ENCODE measurements at places on chromosomes 3 and 15. TPM values are rescaled to one million over a fixed set of nuclear protein-coding genes. Genes with fewer than 3 reads are reported as not detected.

Gene CCDC39
- total RNA-seq, result not detected

Gene APOD
- total RNA-seq, result not detected

Gene SPATA12
- 1.9 TPM for total RNA-seq

Gene FEZF2
- total RNA-seq, result 1.9 TPM

Gene KBTBD12
- total RNA-seq, result 7.2 TPM

Gene POLQ
- total RNA-seq, result 2.4 TPM

Gene TMCO5A
- total RNA-seq, result 5.3 TPM

Gene ARL14
- 1.9 TPM for total RNA-seq

Gene NRROS
- total RNA-seq, result 0.96 TPM

Gene BAHD1
- 5.8 TPM for total RNA-seq

- no peak for DNase-seq
These were observed 6.1 kb upstream of the SLC25A38 start for GRCh38 chr3:39376959-39377634.

DNA sequence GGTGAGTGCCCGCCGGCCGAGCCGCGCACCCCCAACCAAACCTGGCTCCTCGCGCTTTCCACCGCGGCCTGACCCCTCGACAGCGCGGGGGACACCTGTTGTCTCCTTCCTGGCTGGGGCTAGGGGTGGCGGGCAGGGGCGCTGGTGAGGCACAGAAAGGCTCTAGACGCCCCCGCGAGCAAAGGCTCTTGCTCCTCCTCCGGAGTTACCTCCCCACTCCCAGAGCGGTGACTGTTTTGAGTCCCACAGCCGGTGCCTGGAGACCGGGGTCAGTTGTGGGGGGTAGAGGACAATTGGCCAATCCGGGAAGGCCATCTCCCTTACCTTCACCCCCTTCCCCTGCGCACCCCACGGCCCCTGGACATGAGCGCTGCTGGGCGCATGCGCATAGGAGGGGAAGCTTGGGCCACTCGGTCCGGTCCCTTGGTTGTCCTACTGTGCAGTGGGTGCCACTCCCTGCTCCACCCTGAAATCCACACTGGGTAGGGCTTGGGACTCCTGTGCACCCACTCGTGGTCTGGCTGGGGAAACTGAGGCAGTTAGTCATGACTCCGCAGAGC, 554 bp downstream of the CHST13 start:
- DNase-seq, result no peak

DNA sequence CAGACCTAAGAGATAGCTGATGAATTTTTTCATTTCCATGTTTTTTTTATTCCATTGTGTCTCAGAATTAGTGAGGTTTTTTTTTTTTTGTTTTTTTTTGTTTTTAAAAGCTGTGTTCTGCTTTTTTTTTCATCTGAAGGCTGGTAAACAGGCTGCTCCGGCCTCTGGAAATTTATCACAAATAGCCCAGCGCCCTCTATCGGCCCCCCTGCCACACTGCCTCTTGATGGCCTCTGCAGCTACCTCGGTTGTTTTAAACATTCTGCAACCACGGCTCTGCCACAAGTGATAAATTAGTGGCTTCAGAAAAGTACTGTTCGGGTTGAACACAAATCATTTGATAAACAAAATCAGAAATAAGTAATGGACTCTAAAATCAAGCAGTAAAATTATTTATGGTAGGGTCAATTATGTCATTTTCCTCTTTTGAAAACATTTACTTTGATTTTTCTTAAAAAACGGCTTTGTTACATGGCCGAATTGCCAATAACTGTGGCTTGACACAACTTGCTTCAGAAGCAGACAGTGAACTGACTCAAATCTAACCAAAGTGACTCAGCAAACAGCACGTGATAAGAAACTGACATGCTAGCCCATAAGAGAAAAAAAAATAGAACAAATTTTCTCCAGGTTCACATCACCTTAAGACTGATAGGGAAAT, 87.8 kb downstream of the RSL24D1 start:
- peak; percentile 76 for DNase-seq

DNA sequence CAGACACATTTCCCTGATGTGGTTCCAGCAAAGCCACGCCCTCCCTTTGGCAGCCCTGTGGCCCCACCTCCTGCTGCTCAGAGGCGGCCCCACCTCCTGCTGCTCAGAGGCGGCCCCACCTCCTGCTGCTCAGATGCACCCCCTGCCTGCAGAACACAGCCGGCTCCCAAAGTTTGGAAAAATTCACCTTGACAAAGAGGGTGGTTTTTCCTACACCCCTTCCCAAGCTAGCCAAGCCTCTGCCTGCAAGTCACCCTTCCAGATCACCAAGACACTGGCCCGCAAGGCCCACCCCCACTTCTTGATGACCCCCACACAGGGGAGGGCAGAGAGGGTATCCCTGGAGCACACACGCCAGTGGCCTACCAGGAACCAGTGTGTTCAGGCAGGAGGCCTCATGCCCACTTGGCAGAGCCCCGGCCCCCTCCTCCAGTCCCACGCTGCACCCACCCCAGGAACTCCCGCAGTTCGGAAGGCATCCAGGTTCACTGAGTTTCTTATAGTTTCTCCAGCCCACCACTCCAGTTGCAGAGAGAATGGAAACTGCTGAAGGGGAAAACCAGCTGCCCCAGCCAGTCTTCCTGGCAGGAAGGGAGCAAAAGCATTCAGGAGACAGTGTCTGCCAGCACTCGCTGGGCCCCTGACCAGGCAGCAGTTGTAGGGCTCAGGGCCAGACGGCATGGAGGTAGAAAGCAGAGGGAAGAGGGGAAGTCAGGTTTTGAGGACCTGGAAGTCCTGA, 2.3 kb upstream of the HAPLN3 start:
- DNase-seq, result peak; percentile 87

DNA sequence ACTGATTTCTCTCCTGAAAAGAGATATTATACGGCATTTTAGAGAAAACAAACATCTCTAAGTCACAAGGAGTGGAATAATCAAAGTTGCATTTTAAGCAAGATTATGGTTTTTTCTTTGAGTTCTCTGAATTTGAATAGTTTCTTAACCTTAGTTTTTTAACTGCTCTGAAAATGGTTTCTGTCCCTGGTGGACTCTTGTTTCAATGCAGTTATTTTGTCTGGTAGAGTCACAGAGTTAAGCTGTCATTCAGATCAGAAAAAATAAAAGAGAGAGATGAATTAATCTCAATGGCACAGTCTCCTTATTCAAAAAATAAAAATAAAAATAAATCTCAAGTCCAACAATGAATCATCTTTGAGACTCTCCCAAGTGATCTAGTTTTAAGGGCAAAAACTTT, 19.0 kb downstream of the AGTR1 start:
- DNase-seq, result no peak

GRCh38 chr3:187741403-187742350, 3.6 kb downstream of the BCL6 start:
- peak; percentile 75 for DNase-seq

GRCh38 chr3:13882876-13883275, 3.0 kb upstream of the WNT7A start:
- no peak for DNase-seq

- DNase-seq, result no peak
These were observed 1.7 kb upstream of the TGM5 start for GRCh38 chr15:43268111-43269105.

DNA sequence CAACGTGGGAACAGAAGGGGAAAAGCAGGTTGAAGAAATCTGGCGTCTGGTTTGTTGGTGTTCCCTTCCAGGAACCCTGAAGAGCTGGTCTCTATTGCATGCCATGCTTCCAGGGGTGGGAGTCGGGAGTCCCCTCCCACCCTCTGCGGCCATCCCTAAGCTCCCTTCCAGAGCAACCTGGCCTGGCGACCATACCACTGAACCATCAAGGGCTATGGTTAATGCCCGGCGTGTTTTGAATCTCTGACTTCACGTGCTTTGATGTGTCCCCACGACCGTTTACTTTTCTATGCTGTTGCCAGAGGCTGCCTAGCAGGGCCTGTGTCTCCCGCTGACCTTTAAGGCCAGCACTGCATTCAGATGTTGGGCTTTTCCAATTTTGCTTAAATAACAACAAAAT, 696 bp upstream of the SNRK start:
- DNase-seq, result no peak

- DNase-seq, result no peak
These were observed 71.0 kb downstream of the ATP10A start for GRCh38 chr15:25792128-25792527.

- DNase-seq, result no peak
These were observed 328.6 kb upstream of the PROK2 start for GRCh38 chr3:72113564-72113963.

DNA sequence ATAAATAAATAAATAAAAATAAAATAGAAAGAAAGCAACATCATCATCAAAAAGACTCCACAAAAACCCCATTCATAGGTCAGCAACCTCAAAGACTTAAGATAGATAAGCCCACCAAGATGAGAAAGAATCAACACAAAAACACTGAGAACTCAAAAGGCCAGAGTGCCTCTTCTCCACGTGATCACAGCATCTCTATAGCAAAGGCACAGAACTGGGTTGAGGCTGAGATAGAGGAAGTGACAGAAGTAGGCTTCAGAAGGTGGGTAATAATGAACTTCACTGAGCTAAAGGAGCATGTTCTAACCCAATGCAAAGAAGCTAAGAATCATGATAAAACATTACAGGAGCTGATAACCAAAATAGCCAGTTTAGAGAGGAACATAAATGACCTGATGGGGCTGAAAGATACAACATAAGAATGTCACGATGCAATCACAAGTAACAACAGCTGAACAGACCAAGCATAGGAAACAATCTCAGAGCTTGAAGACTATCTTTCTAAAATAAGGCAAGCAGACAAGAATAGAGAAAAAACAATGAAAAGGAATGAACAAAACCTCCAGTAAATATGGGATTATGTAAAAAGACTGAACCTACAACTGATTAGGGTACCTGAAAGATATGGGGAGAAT, 26.4 kb downstream of the GNB5 start:
- DNase-seq, result no peak

DNA sequence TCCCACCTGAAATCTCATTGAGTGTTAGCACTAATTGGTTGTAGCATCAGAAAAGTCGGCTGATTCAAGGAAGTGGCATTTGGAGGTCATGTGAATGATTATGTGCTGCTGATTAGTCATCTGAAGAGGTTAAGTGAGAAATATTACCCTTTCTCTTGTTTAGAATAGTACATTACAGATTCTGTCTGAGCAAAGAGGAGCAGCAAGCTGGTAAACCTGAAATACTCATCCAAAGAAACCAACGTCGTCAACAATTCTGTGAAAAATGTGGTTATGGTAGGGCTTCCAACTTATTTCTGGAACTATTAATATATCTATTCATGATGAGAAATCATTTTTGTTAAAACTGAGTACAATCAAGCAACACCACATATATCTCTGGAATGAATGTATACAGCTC, 1024.9 kb downstream of the TUSC7 start:
- DNase-seq, result no peak

DNA sequence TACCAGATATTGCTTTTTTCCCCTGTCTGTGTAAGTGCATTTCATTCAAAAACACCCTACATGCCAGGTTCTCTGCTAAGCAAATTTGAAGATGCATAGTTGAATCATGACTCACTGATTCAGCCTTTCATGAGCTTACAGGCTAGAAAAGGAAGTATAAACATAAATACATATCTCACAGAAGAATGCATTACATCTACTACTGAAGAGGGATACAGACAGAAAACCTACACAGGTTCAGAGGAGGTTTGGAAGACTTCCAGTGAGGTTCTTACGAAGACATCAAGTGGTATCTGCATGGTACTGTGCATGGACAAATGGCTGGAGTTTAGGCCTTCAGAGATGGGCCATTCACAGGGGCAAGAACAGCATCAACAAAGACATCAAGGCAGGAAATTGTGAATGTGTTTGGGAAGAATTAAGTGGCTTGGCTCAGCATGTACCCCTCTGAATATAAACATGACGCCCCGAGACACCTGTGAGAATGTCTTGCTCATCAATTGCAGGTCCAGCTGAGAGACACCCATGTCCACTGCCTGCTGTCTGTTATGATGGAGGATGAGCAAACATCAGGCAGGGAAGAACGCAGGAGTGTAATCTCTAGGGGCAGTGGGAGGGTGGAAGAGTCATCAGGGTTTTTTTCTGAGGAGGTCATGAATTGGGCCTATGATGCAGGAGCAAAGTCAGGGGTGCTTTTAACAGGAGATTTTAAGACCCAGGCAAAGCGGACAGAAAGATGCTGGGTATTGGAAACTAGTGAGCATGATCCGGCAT, 105.1 kb upstream of the GALNT15 start:
- peak; percentile 80 for DNase-seq

DNA sequence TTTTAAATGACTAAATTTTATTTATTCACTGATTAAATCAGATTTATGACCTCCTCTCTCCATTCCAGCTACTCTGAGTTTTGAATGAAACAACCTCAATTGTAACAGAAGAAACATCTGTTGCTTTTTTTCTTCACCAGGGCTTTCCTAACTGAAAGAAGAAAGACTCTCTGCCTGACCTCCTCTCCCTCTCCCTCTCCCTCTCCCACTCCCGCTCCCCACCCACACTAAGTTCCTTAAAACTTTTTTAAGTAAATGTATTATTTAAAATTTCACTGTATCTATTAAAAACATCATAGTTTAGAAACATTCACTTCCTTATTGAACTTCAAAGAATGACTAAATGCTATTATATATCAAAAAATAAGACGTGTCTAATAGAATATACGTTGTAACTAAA, 122.0 kb downstream of the TFDP2 start:
- peak; percentile 10 for DNase-seq

DNA sequence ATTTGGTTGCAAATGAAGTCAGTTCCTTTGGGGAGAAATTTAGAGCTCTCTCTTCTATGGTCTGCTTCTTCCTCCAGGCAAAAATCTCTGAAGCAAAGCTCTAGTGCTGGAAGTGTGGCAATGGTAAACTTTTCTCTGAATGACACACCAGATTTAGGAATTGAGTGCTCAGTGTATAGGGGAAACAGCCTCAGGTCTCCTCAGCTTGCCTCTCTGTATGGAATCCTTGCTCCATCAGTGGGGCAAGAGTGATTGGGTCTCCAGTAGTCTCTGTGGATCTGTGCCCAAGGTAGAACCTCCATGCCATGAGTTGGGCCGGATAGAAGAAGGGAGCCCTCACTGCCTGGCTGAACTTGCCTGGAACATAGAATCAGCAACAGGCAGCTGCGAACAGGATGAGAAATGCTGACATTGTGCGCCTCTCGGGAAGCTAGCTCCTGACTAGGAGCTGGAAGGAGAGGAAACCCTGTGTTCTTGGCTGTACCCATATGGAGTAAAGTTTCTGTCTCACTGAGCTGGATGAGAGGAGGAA, 156.1 kb downstream of the WNT7A start:
- no peak for DNase-seq

DNA sequence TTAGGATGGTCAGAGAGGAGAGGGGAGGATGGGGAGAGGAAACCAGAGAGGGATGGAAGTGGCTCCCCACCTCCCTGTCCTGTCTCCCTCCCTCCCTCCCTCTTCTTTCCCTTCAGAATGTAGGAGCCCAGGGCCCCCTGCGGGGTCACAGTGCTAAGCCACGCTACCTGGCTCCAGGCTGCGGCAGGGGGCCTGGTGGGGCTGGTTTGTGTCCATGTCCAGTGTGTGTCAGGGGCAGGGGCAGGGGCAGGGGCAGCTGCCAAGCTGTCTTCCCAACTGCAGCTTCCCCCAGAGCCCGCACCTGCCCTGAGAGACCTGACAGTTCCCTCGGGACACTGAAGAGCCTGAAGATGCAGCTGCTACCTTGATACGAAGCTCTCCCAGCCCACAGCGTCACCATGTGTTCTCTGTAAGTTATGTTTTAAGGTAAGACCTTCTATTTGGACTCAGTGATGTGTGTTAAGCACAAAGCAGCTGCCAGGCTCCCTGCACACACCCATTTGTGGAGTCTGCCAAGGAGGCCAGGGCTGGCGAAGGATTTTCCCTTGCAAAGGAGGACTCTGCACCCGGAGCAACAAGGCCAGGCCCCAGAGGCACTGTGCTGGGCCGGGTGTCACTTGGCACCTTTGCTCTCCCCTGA, 121.8 kb upstream of the SMAD3 start:
- peak; percentile 40 for DNase-seq
